ENCODE measurements at places on chromosomes 12 and 14.

DNA sequence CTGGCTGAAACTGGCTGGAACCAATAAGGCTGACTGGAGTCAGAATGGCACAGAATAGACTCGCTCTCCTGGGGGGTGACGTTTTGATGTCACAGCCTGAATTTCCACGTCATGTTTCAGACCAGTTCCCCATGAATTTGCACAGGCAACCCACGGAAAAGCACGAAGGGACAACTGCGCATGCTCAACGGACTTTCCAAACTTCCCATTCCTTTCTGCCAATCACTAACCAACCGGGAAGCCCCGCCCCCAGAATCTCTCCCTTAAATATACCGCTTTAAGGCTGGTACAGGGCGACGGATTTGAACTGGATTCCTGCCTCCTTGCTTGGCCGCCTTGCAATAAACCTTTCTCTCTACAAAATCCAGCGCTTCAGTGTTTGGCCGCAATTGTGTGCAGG, 434.7 kb downstream of the APAF1 start:
- DNase-seq = no peak

DNA sequence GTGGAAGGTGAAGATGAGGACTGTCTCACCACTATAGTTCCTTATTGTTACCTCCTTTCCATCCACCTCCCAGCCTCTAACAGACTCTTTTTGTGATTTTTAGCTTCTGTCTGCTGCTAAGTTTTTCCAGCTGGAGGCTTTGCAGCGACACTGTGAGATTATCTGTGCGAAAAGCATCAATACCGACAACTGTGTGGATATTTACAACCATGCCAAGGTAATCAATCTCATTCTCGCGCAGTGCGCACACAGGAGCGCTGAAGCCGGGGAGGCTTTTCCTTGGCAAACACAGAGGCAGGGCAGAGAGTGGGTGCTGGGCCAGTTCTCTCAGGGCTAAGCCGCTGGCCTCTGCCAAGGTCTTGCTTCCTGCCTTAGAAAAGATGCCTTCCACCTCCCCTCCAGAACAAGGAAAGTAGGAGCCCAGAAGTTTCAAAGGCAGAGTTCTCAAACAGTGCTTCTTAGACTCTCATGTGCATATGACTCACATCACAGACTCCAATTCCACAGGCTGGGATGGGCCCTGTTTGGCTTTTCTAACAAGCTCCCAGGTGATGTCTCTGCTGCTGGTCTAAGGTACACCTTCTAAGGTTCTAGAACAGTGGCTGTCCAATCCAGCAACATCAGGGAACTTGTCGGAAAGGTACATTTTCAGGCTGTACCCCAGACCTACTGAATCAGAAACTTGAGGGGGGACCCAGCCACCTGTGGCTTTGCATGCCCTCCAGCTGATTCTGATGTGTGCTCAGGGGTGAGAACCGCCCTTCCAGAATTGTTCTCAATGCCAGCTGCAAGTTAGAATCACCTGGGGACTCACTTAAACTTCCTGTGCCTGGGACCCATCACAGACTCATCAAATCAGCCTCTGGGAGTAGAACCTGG, 33.8 kb upstream of the PWP1 start:
- DNase-seq = no peak

DNA sequence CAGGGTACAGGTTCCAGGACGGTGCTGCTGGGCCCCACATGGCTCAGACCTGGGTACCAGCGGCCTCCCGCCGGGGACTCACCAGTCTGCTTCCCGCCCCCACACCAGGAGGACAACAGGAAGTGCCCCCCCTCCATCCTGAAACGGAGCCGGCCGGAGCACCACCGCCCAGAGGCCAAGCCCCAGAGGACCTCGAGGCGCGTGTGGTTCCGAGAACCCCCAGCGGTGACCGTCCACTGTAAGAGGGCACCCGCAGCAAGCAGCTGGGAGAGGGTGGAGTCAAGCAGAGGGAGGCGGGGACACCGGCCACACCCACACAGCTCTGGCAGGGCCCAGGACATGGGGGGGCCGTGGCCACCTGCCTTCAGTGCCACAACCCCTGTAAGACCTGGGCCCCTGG, 8.1 kb downstream of the C14orf180 start:
- DNase-seq = no peak

DNA sequence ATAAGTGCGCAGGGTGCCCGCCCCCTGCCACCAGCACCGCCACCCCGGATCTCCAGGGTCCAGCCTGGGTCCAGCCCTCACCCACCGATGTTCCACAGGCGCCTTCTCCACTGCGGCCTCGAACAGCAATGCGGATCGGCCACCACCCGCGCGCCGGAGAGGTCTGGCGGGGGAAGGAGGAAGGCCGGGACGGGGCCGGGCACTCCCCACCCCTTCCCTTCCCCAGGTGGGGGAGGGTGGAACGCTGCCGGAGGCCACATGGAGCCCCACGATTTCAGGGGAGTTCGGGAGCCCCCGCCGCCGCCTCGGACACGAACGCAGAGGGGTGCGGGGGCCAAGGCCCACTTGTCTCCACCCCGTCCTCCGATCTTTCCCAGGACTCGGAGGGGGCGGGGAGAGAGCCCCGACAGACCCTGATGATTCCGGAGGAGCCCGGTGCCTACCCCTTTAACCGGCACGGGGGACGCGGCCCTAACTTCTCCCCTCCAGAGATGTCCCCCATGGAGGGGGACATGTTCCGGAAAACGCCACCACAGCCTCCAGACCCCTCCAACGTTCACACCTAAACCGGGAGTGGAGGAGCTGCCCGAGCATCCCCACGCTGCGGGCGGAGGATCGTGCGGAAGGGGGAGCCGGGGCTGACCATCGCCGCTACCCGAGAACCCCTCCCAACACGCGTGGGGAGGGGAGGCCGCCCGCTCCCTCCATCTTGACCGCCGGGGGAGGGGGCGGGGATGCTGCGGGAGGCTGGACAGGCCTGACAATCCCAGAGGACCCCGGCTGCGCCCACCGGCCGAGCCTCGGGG, 1.1 kb downstream of the ATXN2 start:
- no peak for DNase-seq

DNA sequence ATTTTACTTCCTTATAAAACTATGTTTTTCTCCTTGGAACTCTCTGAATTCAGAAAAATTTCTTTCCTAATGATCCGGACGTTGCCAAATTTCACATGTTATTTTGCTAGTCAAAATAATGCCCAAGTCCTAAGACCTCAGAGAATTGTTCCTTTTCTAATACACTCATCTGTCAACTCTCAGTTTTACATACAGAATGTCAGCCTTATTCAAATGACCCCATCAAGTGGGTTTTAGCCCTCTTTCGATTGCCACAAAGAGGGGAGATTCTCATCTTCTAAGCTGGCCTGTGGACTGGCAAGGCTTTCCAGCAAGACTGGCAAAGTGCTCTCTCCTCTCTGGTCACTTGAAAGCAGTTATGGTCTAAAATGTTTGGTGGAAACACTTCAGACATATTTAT, 99.3 kb upstream of the GPHB5 start:
- DNase-seq = no peak

DNA sequence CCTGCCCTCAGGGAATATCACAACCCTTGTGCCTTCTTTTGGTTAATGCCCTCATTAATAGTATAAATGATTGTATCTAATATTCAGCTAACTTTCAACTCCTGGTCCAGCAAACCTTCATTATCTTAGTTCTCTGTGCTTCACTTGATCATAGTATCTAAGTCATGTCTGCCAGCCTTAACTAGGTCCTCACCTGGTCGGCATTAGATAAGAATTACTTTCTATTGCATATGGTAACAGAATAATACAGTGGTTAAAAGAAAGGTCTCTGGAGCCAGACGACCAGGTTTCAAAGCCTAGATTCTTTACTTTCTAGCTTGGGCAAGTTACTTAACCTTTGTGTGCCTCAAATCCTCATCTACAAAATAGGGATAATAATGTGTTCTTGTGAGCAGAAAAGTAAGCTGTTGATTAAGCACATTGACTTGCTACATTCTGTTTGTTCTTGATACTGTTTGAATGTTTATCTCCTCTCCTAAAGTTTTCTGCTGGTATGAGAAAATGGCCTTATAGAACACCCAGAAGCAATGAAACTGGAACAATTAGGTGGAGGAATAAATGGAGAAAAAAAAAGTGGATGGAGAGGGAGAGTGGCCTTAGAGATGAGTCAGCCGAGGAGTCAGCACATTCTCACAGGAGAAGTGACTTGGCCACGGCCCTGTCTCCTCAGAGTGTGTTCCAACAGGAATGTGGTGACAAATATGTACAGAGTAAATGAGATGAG, 176.1 kb downstream of the SLC25A21 start:
- no peak for DNase-seq

DNA sequence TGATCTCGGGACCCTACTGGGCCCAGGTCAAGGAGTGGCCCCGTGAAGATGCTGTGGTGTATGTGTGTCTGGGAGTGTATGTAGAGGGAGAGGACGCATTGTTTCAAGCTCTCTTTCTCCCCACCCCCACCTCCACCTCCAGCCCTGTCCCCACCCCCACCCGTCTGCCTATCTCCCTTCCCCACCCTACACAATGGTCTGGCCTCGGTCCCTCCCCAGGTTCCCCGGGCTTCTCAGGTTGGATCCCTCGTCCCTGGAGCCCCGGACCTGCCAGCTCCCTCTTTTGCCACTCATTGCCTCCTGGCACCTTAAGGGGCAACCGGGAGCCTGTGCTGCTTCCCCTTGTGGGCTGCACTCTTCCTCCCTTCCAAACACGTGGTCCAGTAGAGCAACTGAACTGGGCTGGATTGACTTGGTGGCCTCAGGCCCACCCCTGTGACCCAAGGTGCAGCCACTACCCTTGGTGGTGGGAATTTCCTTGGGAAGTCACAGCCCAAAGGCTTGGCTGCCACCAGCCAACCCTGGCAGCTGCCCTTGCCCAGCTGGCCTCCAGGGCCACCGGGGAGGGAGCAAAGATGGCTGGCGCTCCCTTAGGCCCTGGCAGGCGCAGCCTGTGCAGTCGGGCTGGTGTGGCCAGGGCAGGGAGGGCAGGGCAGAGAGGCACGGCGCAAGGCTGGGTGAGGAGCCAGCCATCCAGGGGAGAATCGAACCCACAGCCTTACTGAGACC, 628 bp downstream of the VRTN start:
- DNase-seq = no peak

- no peak for DNase-seq
Observed at GRCh38 chr14:50379563-50379962, 17.1 kb downstream of the CDKL1 start.

- DNase-seq = no peak
Observed at GRCh38 chr14:54709444-54709843, 142.5 kb downstream of the SAMD4A start.

- DNase-seq = no peak
Observed at GRCh38 chr12:6612652-6613014, 5.5 kb upstream of the CHD4 start.

DNA sequence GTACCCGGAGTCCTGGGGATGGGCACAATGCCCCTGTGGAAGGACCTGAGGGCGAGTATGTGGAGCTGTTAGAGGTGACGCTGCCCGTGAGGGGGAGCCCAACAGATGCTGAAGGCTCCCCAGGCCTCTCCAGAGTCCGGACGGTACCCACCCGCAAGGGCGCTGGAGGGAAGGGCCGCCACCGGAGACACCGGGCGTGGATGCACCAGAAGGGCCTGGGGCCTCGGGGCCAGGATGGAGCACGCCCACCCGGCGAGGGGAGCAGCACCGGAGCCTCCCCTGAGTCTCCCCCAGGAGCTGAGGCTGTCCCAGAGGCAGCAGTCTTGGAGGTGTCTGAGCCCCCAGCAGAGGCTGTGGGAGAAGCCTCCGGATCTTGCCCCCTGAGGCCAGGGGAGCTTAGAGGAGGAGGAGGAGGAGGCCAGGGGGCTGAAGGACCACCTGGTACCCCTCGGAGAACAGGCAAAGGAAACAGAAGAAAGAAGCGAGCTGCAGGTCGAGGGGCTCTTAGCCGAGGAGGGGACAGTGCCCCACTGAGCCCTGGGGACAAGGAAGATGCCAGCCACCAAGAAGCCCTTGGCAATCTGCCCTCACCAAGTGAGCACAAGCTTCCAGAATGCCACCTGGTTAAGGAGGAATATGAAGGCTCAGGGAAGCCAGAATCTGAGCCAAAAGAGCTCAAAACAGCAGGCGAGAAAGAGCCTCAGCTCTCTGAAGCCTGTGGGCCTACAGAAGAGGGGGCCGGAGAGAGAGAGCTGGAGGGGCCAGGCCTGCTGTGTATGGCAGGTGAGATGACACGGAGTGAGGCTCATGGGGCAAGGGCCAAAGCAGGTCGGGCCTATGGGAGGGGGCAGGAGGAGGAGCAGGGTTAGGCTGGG, 4.5 kb downstream of the ARHGEF40 start:
- no peak for DNase-seq

DNA sequence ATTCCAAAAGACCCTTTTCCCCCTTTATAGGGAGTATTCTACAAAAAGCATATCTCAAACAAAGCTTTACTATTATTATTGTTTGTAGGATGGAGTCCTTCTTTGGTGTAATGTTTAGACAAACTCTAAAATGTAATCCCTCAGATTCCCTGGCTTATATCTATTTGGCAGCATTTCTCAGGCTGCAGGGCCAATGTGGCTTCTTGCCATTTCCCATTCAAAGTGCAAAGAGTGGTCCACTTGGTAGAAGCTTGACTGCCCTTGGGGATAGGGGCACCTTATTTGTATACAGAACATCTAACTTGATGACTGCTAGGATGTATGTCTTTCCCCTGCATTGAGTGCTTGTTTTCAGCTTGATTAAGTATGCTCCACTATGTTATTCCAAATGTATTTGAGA, 242.7 kb downstream of the PRKD1 start:
- DNase-seq = no peak

DNA sequence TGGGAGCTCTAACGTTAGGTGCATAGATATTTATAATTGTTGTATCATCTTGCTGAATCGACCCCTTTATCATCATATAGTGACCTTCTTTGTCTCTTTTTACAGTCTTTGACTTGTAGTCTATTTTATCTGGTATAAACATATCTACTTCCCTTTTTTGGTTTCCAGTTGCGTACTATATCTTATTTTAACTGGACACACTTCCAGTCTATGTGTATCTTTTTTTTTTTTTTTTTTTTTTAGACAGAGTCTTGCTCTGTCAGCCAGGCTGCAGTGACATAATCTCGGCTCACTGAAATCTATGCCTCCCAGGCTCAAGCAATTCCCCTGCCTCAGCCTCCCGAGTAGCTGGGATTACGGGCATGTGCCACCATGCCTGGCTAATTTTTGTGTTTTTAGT, 41.9 kb upstream of the ZFP36L1 start:
- no peak for DNase-seq

Data from CD4-positive, alpha-beta T cell treated with Interleukin-15 for 1 hour (primary cell).